ENCODE measurements at places on chromosomes 16 and 17.
A peak's percentile ranks its signal among the peaks of the same experiment; 100 is the strongest.

GRCh38 chr16:60204181-60204580 is 1470.1 kb upstream of the GOT2 start:
- no peak for DNase-seq

- no peak for DNase-seq
Observed at GRCh38 chr16:51870296-51870854, 676.6 kb downstream of the TOX3 start.

- no peak for DNase-seq
Observed at GRCh38 chr16:53449816-53450517, 15.7 kb downstream of the RBL2 start.

- no peak for DNase-seq
Observed at GRCh38 chr16:57039148-57039812, 49.9 kb downstream of the NLRC5 start.

DNA sequence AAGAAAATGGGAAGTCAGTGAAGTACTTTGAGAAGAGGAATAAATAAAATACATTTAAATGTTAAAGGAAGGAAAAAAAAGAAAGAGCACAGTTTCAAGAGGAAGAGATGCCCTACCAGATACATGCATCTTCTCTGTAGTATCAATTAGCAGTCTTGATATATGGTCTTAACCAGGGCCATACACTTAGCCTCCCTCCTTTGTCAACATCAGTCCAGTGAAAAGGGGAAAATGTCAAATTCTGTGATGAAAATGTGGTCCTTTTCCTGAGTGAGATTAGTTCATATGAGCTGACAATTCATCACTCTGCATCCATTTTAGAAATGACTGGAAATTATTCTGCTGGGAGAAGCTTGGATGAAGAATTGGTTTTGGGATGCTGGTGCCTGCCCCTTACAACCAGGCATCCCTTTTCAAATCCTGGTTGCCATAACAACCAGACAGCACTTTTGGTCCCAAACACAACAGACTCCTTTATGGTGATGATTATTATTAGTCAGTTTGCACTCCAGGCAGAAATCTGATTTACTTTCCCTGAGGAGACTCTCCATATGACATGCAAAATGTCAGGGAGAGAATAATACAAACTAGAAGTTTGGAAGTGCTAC is 933.6 kb upstream of the CDH8 start:
- DNase-seq = no peak

DNA sequence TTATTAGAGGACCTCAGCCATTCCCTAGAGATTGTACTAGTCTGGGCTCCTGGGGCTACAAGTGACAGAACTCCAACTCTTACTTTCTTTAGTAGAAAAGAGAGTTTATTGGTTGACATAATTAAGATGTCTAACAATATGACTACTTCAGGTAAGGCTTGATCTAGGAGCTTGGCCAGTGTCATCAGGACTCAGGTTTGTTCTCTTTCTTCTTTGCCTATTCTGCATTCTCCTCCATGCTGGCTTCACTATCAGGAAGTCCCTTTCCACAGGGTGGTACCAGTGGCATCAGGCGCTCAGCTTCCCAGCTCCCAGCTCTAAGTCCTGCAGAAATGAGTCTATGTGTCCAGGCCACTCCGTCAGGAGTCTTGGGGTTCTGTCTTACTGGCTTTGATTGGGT is 286.1 kb upstream of the EEF2KMT start:
- no peak for DNase-seq

- no peak for DNase-seq
Observed at GRCh38 chr17:28747051-28747691, 3.4 kb downstream of the TRAF4 start.

DNA sequence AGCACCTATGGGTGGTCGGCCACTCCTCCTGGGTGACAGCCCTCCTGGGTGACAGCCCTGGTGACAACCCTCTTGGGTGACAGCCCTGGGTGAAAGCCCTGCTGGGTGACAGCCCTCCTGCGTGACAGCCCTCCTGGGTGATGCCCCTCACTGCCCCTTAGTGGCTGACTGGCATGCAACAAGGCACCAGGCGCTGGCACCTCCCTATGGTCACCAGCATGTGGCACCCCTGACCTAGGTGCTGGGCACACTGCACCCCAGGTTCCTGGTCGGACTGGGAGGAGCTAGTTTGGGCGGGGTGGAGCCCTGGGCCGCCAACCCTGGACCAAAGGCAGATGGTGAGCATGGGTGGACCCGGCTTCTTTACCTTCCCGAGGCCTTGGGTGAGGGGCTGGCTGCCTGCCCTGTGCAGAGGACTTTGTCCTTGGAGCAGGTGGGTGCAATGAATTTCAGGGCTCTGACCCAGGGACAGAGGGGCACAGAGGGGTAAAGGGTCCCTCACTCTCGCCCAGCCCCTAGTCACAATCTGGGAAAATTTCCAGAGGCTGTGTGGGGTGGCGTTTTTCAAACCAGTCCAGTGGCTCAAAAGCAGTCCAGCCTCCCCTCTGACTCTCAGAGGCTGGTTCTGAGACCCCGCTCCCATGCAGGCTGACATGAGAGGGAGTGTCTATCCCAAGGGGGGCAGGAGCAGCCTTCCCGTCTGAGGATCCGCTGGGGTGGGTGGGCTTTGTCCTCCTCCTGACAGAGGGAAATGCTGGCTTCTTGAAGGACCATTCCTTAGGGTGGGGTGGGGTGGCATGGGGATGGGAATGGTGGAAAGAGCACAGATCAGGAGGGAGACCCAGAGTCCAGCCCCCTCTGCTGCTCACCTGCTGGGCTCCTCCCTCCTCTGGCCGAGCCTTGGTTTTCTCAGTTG is 25.9 kb upstream of the TNFRSF13B start:
- no peak for DNase-seq

GRCh38 chr17:56699186-56699894 is 105.8 kb downstream of the NOG start:
- DNase-seq = no peak

DNA sequence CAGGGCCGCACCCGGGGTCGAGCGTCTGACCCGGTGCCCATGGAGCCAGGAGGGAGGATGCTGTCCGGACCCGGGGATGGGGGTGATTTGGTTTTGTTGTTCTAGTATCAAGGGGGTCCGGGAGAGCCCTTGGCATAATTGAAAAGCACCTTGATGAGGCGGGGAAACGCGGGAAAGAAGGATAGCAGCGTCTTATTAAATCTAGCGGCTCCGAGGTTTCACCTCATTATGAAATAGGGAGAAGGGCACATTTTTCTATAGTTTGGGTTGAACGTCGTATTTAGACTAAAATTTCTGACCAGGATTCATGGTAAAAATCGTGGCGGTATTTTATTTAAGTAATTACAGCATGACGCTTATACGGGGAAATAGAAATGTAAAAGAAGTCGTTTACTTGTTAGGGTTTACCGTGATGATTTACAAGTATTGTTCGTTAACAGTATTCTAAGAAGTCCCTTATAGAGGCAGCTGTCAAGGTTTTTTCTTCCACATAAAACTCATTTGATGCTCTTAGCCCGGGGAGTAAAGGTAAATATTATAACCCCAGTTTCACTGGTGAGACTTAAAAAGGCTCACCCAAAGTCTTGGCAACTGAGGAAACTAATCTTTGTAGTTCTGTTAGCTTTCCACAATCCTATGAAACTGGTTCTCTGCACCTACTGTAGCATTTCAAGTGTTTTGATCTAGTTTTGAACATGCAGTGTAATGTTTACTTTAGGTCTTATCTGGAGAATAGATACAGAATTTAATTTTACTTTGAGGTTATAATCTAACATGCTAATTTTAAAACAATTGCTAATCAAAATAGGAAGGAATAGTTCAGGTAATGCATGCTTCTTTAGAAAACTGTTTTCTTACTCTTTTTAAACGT is 756 bp downstream of the LUC7L3 start:
- no peak for DNase-seq

GRCh38 chr16:70257391-70257790 is 5.7 kb upstream of the EXOSC6 start:
- no peak for DNase-seq

DNA sequence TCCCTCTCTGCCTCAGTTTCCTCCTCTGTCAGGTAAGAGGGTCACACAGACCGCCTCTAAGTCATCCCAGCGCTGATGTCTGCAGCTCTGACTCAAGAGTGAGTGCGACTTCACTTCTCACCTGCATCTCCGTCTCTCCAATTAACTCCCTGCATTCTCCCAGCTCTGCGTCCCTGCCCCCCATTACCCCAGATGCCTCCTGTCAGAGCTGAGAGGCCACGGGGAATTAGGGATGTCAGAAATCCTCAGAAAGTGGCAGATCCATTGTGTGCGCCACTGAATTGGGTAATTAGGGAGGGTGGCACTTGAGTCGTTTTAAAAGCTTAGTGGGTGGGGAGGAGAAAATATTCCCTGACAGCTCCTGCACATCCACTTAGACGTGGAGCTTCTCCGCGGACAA is 885.4 kb upstream of the EEF2KMT start:
- no peak for DNase-seq

DNA sequence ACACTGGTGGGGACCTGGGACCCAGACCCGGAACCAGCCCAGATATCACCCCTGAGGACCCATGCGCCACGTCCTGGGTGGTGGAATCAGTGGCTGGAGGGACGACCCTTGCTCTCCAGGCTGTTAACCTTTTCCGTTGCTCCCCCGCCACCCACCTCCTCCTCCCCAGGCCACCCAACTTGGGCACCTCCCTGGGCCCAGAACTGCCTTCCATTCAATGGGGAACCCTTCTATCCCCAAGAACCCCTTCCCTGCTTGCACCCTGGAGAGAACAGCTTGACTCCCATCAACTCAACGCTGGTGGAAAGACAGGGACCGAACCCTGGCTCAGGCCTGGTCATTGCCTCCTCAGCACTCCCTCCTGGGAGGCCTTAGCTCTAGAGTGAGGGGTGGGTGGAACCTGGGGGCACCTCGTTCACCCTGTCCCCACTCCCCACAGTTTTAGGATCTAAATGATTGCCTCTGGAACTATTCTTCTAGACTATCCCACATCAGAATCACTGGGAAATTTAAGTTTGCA is 5.7 kb upstream of the IL32 start:
- no peak for DNase-seq

GRCh38 chr17:2853283-2854142 is 57.3 kb downstream of the RAP1GAP2 start:
- DNase-seq = no peak

DNA sequence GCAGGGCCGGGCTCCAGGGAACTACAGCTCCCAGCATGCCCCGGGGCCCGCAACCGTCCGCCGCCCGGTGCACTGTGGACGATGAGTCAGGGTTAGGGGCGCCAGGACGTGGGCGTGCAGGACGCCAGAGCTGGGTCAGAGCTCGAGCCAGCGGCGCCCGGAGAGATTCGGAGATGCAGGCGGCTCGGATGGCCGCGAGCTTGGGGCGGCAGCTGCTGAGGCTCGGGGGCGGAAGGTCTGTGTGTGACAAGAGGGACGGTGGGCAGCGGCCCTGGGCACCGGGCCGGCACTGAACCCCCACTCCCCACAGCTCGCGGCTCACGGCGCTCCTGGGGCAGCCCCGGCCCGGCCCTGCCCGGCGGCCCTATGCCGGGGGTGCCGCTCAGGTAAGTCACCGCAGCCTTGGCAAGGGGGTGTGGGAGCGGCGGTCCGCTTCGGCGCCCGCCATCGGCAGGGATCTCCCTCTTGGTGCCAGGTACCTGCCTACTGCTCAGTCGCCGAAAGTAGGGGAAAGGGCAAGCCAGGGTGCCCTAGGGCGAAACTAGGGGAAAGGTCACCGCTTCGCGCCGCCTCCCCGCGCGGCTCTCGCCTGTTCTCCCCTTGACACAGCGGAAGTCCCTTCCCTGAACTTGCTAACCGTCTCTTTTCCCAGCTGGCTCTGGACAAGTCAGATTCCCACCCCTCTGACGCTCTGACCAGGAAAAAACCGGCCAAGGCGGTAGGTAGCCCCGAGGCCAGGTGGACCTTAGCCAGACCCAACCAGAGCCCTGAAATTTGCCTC is at the start of the genes ACADVL and DLG4:
Gene ACADVL (plus strand): TSS at position 127 of the 781 bp plus-strand sequence. CDS start 47 bp downstream, at position 174.
Gene DLG4 (minus strand): TSS at position 25 of the 781 bp plus-strand sequence.
- peak; percentile 80 for DNase-seq

DNA sequence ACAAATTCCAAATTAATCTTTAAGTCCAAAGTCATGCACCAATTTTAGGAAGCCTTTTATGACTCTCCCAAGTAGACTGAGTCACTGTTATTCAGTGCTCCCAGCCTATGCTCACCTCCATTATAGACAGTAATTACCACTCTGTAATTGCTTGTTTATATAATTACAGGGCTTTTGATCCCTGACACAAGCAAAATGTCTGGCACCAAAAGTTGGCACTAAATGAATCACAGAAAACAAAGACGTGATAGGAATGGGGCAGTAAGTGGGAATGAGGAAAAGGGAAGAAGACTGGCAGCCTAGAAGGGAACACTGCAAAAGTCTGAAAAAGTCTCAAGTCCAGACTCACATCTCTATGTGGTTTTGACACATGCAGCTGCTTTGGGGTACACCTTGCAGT is 94.1 kb downstream of the SLC39A11 start:
- no peak for DNase-seq

GRCh38 chr17:55990332-55991006 is 162.8 kb upstream of the ANKFN1 start:
- DNase-seq = no peak

DNA sequence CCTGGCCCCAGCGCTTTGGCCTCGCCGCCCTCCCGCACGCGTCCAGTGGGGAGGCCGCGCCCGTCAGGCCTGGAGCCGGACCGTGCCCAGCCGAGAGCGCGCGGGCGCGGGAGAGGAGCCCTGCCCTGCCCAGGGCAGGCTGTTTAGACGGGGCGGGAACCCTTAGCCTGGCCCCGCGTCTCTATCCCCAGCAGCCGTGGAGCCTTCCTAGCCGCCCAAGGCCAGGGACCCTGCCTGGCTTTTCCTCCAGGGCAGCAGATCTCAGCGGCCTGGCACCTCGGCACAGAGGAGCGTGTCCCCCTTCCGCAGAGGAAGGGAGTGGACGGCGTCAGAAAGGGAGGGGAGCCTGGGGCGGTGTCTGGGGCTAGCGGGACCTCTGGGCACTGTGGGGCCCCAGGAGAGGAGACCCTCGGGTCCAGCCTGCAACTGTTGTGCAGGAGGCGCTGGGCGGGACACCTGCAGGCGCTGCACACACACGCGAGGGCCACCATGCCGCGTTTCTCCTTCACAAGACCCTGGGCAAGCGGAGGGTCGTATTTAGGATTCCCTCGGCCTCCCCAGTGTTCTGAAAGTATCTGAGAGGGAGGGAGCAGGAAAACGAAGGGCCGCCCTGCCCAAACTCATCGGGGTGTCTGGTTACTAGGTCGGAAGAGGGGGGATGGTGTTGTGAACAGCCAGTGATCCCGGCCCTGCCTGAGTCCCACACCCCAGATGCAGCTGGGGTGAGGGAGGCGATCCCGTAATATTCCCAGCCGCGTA is 2.3 kb upstream of the NPTX1 start:
- DNase-seq = no peak

DNA sequence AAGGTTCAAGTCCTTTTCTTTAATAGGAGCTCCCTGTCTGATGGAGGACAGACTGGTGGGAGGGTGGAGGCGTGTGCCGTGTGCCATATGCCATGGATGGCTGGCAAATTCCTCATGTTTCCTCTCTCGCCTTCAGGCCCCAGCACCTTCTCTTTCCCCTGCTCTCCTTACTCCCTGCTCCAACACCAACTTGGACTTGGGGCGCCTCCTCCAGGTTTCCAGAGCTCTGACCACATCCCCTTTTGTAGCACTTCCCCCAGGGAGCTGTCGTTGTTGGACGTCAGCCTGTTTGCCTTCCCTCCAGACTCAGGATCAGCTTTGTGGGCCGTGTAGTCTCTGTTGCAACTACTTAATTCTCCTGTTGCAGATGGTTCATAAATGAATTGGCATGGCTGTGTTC is 30.7 kb downstream of the TMC7 start:
- DNase-seq = no peak

- DNase-seq = no peak
Observed at GRCh38 chr17:59634632-59635541, 15.2 kb downstream of the CLTC start.
